ENCODE measurements at places on chromosomes 2 and 18.
A peak's percentile ranks its signal among the peaks of the same experiment; 100 is the strongest.

- no peak for DNase-seq
Observed at GRCh38 chr2:194714541-194714940, 942.5 kb upstream of the SLC39A10 start.

GRCh38 chr2:100142393-100142792 is at the start of gene AFF3:
AFF3 (minus strand) TSS chr2:100142590; CDS start chr2:100104454, 38,136 bp downstream.
- peak; percentile 80 for DNase-seq

DNA sequence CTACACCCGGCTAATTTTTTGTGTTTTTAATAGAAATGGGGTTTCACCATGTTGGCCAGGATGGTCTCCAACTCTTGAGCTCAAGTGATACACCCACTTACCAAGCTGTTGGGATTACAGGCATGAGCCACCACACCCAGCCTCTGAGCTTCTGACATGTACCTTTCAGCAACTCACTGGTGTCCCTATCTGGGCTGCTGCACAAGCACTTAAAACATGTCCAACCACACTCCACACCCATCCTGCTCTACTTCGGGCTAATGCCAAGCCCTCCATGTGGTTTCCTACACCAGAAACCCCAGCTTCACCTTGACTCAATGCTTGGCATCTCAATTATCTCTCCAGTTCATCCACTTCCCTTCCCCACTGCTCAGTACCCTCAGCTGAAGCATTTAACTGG is 22.4 kb upstream of the ARMC9 start:
- DNase-seq, result no peak

GRCh38 chr2:233416199-233416598 is 61.9 kb downstream of the DGKD start:
- DNase-seq, result no peak

DNA sequence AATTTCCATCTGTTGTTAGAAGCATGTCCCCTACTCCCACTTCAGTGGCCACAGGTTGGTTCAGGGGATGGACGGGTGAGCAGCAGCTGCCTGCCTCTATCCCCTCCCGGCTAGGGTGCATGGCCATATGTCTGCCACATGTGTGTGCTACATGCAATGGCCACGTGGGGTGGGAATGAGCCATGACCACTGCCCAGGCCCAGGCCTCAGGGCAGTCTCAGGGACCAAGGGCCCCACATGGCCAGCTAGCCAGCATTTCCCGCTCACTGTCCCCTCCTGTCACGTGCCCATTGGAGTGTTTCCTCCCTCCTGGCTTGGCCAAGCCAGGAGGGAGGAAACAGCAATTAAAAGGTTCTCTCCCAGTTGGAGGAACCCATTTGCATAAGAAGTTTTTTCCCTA is 117.1 kb downstream of the KCNS3 start:
- no peak for DNase-seq

GRCh38 chr2:178306352-178307073 is 112.2 kb downstream of the OSBPL6 start:
- peak; percentile 51 for DNase-seq

GRCh38 chr18:28267276-28267675 is 90.3 kb upstream of the CDH2 start:
- DNase-seq, result no peak

DNA sequence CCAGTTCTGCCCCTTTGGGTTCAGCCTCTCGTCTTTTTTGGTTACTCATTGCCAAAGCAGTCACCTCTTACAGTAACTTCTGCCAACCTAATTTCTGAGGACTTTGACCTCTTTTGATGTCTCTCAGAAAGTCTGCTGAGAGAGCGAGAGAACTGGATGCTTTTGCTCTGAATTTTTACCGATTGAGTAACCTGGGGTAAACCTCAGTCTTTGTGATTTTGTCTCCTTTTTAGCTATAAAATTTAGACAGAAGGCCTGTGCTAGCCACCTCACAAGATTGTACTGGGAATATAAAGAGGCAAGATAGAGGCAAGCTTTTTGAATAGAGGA is 34.8 kb upstream of the IL1R1 start:
- DNase-seq, result no peak
